ENCODE measurements at places on chromosomes 7 and 10. TPM values are rescaled to one million over a fixed set of nuclear protein-coding genes. Genes with fewer than 3 reads are reported as not detected.

The CDHR1 gene
- 0.68 TPM for polyA plus RNA-seq

The LAMB1 gene
- 715 TPM for polyA plus RNA-seq

The HTR5A gene
- not detected for polyA plus RNA-seq

The PIP gene
- not detected for polyA plus RNA-seq

The SLC18A3 gene
- polyA plus RNA-seq: not detected

GRCh38 chr10:113897693-113898618, 43.5 kb downstream of the NHLRC2 start:
- no peak for DNase-seq

DNA sequence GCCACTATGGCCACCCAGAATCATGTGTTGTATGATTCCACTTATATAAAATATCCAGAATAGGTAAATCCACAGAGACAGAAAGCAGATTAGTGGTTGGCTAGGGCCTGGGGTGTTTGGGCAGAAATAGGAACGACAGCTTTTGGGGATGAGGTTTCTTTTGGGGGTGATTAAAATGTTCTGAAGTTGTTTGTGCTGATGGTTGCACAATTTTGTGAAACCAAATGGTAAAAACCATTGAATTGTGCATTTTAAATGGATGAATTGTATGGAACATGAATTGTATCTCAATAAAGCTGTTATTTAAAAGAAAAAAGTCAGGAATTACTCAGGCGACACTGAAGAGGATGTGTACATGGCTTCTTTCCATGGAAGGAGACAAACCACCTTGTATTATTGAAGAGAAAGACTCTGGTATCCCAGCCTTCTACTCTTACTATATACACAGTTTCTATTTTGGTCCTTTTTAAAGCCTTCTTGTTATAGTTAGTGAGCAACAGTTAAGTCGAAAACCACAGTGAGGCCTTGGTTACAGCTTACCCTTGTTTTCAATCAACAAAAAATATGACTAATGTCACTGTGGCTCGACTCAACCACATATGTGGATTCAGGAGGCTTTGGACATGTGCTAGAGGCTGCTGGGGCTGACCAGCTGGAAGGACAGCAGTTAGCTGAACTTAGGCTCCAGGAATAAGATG, 57.1 kb upstream of the KMT2E start:
- no peak for DNase-seq

- DNase-seq: no peak
Observed at GRCh38 chr7:33722383-33723101, 182.8 kb upstream of the BMPER start.

- DNase-seq: no peak
Observed at GRCh38 chr10:130929422-130930325, 381.8 kb downstream of the TCERG1L start.

GRCh38 chr10:131167036-131167860, 144.3 kb downstream of the TCERG1L start:
- DNase-seq: no peak

GRCh38 chr10:28980264-28980663, 302.9 kb downstream of the BAMBI start:
- DNase-seq: no peak

GRCh38 chr7:39130274-39130673, 152.6 kb downstream of the POU6F2 start:
- DNase-seq: no peak

DNA sequence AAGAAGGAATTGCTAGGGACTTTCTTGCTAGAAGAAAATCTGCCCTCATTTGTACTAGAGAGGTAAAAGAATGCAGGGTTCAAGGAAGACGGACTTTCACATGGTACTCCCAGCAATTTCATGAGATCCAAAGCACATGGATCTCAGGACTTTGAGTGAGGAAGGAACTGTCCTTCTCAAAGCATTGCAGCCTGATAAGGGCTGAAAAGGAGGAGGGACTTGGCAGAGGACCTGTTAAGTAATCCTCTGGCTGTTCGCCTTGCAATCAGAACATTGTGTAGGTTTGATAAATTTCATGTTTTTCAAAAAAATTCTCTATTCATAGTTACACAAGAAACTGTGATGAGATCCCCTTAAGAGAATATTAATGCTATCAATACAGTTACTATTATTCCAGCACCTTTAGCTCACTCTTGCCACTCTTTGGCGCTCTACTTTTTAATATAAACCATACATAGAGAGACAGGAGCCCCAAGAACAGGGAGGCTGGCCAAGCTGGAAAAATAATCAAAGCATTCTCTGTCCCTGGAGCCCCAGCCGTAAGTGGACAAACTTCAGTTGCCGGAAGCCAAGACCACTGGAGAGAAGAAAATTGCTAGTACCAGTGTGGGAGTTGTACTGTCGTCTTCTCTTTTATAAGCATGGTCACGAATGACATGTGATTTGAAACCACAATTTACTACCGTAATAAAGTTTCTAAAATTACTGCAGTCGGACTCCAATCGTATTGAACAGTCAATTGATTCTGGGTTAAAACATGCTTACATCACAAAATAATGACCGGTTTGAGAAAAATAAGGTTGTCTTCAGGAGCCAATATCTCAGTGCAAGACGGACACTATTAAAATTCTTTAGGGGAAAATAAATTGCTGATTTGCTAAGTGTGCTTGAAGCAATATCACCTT, 424.4 kb downstream of the SDK1 start:
- DNase-seq: no peak

DNA sequence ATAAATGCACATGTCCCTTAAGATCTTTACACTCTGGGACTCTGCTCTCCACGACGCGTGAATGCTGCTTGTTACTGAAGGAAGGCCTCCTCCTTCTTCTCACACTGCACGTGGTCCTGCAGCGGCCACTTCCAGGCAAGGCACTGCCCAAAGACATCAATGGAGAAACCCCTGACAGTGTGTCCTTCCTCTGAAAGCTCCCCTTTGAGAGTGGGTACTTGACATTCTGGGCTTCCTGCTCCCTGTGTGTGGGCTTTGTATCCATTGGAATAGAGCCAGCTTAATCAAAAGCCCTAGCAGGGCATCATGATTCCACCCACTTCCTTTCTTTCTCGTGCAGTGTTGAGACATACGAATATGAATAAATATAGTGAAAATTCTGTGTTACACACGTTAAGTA, 69.7 kb upstream of the STK17A start:
- no peak for DNase-seq

GRCh38 chr10:17744341-17744861, 7.6 kb upstream of the TMEM236 start:
- DNase-seq: no peak

Measured in left renal cortex interstitium (tissue), 4 donors.